Central memory CD4-positive, alpha-beta T cell (primary cell): ENCODE measurements at places on chromosomes 1 and 21.

DNA sequence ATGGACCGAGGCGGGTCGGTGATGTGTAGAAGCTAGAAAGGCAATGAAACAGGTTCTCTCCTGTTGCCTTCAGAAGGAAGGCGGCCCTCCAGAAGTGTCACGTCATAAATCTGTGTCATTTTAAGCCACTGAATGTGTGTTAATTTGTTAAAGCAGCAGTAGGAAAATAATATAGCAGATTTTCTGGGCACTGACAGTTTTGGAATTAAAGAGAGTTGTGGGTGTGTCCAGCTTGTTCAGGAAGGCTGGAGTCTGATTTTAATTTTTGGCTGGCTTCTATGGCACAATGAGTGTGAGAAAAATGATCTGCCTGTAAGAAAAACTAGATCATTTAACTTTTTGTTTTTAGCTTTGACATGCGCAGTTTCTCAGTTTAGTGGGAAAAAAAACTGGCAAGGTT lies 177.3 kb downstream of the EDEM3 start:
- DNase-seq: no peak

DNA sequence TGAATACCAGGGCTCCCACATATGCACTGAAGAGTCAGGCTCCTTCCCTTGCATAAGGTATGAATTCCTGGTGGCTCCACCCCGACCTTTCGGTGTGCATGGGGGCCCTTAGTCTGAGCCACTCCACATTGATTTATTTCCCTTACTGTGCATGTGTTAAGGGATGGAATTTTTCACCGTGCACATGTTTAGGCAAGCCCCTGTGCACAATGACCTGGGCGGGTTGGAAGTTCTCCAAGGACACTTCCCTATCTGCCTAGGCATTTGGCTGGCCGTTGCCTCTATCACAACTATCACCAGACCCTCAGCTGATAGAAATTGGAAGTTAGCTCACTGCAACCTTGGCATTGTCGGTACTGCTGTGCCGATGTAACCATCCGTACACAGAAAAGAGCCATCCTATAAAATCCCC lies 9.7 kb downstream of the S100A6 start:
- no peak for DNase-seq

- DNase-seq: no peak
Observed at GRCh38 chr1:160420881-160421842, 20.8 kb downstream of the VANGL2 start.

DNA sequence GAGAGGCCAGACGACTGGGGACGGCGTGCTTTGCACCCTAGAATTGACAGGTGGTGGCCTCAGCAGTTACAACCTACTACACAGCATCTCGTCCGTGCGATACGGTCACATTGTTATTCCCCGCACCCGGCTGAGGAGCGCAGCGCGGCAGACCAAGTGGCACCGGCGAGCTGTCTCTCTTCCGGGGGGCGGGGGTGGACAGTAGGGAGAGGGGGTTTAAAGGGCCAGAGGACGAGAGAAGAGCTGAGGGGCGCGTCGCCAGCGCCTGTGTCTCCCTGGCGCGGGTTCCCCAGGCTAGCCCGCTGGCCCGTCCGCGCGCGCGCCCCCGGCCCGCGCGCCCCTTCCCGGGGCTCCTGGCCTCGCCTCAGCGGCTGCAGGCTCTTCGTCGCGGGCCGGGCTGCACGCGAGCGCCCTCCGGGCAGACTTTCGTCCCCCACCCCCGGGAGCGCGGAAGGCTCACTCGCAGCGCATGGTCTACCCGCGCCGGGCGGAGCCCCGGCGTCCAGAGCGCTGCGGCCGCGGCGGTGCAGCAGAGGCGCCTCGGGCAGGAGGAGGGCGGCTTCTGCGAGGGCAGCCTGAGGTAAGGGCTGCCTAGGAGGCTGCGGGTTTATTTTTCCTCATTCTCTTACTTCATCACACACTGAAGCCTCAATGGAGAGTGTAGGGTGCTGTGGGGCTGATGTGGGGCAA lies at the start of gene PDE4B:
Gene PDE4B, plus strand, starts transcription at position 227 of the 690 bp plus-strand sequence.
- DNase-seq: no peak

DNA sequence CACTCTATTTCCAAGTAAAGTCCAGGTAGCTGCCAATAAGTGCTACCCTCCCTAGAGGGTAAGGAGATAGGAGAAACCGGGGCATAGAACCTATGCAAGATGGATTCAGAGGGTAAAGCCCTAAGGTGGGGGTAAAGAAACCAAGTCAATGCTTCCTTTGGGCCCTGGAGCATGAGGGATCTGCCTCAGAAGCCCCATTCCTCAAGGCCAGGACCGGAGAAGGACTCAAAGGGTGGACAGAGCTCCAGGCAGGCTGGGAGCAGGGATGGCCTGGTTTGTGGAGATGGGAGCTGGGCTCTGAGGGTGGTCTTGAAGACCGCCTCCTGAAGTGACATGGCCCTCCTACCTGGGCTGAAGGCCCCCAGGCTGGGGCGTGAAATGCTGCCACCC lies 3.9 kb downstream of the EPHA2 start:
- DNase-seq: no peak

GRCh38 chr1:163772246-163772645 lies 450.5 kb downstream of the NUF2 start:
- DNase-seq: no peak

GRCh38 chr1:6645018-6645417 lies 20.4 kb downstream of the THAP3 start:
- no peak for DNase-seq

GRCh38 chr1:83912876-83913275 lies 86.1 kb downstream of the TTLL7 start:
- no peak for DNase-seq

DNA sequence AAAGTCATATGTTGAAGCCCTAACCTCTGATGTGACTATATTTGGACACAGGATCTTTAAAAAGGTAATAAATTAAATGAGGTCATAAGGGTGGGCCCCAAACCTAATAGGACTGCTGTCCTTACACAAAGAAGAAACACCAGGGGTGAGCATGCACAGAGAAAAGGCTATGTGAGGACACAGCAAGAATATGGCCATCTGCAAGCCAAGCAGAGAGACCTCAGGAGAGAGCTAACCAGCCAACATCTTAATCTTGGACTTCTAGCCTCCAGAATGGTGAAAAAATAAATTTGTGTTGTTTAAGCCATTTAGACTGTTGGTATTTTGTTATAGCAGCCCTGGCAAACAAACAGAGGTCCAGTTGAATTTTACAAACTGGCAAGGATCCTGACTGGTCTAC lies 223.9 kb downstream of the LTN1 start:
- no peak for DNase-seq

- DNase-seq: no peak
Observed at GRCh38 chr1:67850611-67851075, 17.4 kb upstream of the GNG12 start.

- DNase-seq: no peak
Observed at GRCh38 chr1:91672601-91673161, 172.0 kb downstream of the CDC7 start.

- no peak for DNase-seq
Observed at GRCh38 chr1:82219841-82220240, 419.1 kb downstream of the ADGRL2 start.

- no peak for DNase-seq
Observed at GRCh38 chr1:168135116-168135920, 1.4 kb downstream of the GPR161 start.

- no peak for DNase-seq
Observed at GRCh38 chr1:15637826-15638225, 20.6 kb downstream of the DDI2 start.

GRCh38 chr1:68624233-68624632 lies 127.4 kb upstream of the DEPDC1 start:
- no peak for DNase-seq

- DNase-seq: no peak
Observed at GRCh38 chr1:173857363-173857917, 10.3 kb downstream of the GAS5 start.

GRCh38 chr1:32767156-32767555 lies 50.0 kb downstream of the YARS1 start:
- DNase-seq: no peak

DNA sequence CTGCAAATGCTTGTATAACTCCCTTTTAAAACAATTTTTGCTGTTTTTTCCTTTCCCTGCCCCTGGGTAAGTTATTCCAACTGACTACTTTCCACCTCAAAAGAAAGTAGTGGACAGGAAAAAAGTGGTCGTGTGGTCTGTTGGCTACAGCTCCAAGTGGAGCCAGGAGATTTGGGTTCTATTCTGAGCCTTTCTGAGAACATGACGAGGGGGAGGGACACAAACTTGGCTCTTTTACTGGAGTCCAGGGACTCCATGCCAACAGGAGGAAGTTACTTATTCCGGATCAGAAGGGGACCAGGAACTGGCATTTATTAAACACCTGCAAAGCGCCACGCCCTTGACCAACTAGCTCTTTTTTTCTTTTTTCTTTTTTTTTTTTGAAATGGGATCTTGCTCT lies 79.0 kb upstream of the CAPZB start:
- no peak for DNase-seq

- DNase-seq: no peak
Observed at GRCh38 chr1:71738910-71739309, 543.4 kb downstream of the NEGR1 start.

GRCh38 chr21:42554251-42554961 lies 40.8 kb downstream of the SLC37A1 start:
- DNase-seq: no peak

DNA sequence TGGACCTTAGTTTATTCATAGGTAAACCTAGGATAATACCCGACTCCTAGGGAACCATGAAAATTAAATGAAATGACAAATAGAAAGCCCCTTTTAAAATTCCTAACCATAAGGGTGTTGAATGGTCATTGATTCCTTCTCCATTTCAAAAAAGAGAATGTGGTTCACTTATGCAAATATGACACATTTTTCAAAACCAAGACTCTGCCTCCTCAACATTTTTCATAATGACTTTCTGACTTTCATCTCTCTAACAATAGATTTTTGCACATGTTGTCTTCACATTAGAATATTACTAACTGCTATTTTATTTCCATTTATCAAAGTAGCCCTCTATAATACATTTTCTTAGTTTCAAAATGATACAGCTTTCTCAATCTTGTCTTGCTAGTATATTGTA lies 169.1 kb downstream of the NTNG1 start:
- DNase-seq: no peak

DNA sequence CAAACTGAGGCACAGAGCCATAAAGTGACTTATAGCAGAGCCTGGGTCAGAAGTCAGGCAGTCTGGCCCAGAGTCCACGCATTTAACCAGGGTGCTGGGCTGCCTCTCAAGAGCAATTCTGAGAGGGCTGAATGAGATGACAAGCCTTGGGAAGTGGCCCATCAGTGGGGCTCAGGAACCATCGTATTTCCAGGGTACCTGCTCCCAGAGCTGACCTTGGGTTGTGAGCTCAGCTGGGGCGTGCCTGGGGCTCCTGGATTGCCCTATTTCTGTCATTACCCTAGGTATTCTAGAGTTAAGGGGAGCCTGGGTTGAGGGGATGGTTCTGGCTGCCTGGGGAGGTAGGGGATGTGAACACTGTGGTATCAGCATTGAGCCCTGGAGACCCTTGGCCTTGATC lies 49.4 kb downstream of the LGR6 start:
- DNase-seq: no peak

GRCh38 chr1:182213163-182213562 lies 151.7 kb upstream of the ZNF648 start:
- no peak for DNase-seq

DNA sequence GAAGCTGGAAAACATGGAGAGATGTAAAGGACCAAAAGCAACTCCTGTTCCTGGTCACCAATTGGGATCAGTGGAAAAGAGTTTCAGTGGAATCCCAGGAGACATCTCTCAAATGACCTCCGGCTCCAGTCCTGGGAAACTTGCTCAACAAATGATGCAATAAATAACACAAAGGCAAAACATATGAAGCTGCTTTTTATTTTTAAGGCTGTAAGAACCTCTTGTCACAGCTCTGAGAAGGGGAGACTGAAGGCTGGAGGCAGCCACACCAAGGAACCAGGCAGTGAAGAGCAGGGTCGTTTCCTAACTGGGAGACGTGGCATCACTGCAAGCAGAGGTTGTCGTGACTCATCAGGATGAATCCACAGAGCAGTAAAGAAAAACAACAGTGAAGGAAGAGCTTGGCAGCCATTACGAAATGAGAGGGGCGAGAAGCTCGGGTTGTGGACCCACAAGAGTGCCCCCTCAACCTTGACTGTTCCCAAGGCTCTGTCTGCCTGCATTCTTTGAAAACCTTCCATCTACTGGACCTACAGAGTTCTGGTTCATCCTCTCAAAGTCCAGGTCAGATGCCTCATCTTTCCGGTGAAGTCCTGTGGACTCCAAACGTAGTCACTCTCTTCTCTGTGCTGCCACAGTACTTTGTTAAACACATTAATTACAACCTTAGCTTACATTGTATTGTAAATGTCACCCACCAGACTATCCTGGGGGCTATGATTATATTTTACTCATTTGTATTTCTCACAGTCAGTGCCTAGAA lies 32.1 kb downstream of the JAK1 start:
- no peak for DNase-seq

- no peak for DNase-seq
Observed at GRCh38 chr1:19450811-19451515, 34.4 kb downstream of the CAPZB start.

GRCh38 chr1:98331243-98331642 lies 330.3 kb upstream of the SNX7 start:
- DNase-seq: no peak

- DNase-seq: no peak
Observed at GRCh38 chr21:22352088-22352487, 1353.9 kb downstream of the NCAM2 start.

- DNase-seq: no peak
Observed at GRCh38 chr1:31669433-31669785, 24.7 kb upstream of the PEF1 start.

- DNase-seq: no peak
Observed at GRCh38 chr1:170670802-170671628, 7.1 kb downstream of the PRRX1 start.

- no peak for DNase-seq
Observed at GRCh38 chr1:73674945-73675561, 522.9 kb downstream of the LRRIQ3 start.

GRCh38 chr1:11295905-11296304 lies 22.9 kb downstream of the UBIAD1 start:
- peak; percentile 27 for DNase-seq

DNA sequence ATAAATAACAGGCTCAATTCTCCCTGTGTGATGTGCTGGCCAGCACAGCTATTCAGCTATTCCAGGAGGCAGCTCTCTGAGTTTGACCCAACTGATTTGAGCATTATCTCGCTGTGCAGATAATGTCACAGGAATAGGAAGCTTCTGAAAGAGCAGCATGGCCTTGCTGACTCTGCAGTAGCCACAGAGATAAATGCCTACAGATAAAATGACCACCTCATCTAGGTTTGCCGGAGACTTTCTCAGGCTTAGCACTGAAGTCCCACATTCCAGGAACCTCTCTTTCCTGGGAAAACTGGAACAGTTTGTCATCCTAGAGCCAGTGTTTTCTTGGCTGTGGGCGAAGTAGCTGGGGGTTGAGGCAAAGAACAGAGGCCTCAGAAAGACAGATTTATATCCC lies 98.9 kb downstream of the MRPL39 start:
- DNase-seq: no peak

DNA sequence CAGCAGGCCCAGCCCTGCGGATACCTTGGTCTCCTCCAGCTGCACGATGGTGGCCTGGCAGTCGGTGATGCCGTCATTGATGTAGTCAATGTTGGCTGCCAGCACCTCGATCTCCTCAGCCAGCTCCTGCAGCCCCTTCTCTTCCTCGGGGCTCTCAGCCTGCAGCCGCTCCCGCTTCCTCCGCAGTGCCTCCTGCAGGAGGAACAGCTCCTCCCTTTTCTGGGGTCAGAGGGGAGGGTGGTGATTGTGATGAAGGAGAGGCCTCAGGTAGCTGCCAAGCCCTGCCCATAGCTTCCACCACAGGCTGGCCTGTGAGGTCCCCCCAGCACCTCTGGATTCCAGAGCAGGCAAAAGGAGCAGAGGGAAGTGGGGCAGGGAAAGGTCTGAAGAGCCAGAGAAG lies 33.4 kb downstream of the KIF21B start:
- DNase-seq: no peak

GRCh38 chr1:222105393-222105737 lies 363.5 kb upstream of the DUSP10 start:
- no peak for DNase-seq
